ENCODE measurements at places on chromosomes 2 and 18. TPM values are rescaled to one million over a fixed set of nuclear protein-coding genes. Genes with fewer than 3 reads are reported as not detected.

DNA sequence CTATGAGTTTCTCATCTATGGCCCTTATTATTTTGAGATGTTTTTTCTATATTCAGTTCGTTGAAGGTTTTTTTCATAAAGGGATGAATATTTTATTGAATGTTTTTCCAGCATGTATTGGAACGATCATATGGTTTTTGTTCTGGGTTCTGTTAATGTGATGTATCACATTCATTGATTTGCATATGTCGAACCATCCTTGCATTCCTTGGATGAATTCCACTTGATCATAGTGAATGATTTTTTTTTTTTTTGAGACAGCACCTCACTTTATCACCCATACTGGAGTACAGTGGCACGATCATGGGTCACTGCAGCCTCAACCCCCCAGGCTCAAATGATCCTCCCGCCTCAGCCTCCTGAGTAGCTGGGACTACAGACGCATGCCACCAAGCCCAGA lies 5.5 kb upstream of the NEMP2 start:
- DNase-seq = no peak

LOXHD1 gene
- total RNA-seq = 0.05 TPM

DNA sequence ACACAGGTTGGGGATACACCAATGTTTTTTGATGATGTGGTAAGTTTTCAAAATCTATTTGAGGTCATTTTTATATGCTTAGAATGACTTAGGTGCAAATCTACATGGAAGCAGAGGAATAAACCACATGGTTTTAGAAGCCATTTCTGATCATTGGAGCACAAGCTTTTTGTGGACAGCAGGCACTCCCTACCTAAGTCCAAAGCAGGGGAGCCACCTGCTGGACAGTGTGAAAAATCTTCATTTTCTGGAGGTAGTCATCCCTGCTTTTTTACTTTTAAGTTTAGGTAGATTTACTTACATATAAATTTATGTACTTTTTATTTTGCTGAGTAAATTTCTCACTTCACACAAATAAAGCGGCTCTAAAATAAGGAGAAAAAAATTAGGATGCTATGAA lies 323.2 kb downstream of the PLCL1 start:
- peak; percentile 68 for DNase-seq

GRCh38 chr2:204197336-204198005 lies 260.9 kb downstream of the ICOS start:
- no peak for DNase-seq

UGT1A3 gene
- total RNA-seq = not detected

All from activated naive CD4-positive, alpha-beta T cell treated with anti-CD3 and anti-CD28 coated beads for 36 hours (primary cell).